ENCODE measurements at places on chromosomes 4 and X.

- DNase-seq, result no peak
Observed at GRCh38 chrX:84717343-84717742, 215.1 kb upstream of the HDX start.

DNA sequence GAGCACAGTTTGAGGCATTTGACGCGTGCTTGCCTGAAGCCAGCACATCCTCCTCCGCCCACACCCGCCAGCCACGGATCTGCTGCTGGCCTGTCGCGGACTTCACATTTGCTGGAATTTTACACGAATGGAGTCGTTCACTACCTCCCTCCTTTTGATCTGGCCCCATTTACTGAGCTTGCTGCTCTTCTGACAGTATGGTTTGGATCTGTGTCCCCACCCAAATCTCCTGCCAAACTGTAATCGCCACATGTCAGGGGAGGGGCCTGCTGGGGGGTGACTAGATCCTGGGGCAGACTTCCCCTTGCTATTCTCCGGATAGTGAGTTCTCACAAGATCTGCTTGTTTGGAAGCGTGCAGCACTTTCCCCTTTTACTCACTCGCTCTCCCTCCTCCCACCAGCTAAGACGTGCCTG lies 19.9 kb upstream of the CPLX1 start:
- no peak for DNase-seq

DNA sequence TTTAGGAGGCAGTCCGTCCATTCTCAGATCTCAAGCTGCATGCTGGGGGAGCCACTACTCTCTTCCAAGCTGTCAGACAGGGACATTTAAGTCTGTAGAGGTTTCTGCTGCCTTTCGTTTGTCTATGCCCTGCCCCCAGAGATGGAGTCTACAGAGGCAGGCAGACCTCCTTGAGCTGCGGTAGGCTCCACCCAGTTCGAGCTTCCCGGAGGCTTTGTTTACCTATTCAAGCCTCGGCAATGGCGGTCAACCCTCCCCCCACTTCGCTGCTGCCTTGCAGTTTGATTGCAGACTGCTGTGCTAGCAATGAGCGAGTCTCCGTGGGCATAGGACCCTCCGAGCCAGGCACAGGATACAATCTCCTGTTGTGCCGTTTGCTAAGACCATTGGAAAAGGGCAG lies 10.7 kb upstream of the ADH5 start:
- no peak for DNase-seq

DNA sequence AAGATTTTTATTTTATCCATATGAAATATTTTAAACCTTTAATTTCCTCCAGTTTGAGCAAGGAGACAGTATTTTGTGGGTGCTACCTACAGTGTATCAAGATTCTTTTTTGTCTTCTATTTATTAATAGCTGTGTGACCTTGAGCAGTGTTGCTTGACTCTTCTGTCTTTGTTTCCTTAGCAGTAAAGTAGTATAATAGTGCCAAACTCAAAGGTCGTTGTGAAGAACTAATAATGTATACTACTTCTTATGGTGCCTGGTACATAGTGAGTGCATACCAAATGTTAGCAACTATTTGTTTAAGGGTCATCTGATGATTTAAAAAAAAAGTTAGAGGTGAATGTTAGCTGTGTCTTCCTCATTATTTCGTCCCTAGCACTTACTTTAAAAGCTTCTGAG lies 30.5 kb downstream of the SMARCAD1 start:
- DNase-seq, result no peak

DNA sequence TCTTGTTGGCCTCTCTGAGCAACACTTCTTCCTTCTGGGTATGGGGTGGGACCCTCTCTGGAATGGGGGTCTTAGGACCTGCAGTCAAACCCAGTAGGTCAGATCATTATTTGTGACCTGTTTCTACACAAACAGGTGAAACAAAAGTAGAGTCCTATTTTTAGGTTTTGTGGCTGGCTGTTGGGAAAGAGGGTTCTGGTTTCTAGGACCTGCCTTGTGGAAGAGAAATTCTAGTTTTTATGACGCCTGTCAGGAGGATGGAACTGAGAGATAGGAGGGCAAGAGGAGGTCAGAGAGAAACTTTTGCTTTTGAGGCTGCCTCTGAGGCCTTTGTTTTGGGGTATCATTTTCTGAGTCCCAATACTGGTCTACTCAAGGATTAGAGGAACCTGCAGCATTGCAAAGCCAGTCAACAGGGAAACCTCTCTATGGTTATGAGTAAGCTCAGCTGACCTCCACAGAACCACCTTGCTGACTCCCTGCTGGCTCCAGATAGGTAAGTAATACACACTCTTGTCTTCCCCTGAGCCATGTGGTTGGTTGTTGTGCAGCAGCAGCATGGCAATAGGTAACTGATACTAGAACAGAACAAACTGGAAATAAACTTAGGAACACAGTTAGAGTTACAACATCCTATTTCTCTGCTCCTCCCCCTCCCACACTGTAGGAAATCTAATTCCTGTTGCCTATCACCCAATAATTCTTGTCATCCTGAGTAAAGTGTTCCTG lies 114.7 kb upstream of the VCX3B start:
- no peak for DNase-seq

DNA sequence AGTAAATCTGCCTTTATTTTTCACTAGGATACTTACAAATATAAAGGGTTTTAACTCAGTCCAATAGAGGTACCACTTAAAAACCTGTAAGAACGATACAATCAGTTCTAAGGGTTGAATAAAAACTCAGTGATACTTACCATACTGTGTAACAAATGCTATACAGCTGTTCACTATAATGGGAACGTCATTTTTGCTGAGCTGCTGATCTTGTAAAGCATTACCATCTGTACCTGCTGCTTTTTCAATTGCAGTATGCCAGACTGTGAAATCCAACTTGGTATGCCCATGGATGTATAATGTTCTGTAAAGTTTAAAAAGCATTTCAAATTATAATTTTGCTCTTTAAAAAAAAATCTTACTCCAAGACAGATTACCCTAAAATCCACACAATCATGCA lies 111.2 kb downstream of the ARAP2 start:
- DNase-seq, result no peak

DNA sequence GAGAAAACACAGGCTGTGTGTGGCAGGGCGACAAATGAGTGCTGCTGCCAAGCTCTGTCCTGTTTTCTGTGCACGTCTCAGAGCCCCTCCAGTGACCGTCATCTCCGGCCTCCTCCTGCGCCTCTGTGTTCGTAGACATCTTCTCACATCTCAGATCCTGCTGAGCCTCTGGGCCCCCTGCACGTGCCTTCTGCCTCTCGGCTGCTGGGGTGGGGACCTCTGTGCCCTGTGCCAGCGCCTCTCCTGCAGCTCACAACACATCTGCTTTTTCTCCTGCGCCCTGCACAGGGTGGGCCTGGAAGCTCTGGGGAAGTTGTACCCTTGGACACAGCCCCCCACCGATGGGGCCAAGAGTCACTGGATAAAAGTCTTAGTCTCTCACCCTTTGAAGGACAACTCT lies 2.4 kb upstream of the CTAG2 start:
- DNase-seq, result no peak

DNA sequence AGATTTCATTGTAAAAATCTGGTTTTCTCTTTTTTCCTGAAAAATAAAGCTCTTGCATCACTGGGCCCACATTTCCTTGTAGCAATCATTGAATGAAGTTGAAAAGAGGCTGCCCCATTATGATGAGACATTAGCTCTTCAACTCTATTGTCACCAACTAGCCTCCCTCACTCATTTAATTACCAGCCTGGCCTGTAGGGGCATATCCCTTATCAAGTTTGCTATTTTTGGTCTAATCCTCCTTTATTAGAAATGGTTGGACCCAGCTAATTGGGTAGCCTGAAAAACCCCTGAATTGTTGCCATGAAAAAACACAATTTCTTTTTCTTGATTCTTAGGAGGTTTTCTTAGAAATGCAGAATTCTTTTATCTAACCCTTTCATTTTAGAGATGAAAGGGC lies 164.6 kb upstream of the CASK start:
- no peak for DNase-seq

DNA sequence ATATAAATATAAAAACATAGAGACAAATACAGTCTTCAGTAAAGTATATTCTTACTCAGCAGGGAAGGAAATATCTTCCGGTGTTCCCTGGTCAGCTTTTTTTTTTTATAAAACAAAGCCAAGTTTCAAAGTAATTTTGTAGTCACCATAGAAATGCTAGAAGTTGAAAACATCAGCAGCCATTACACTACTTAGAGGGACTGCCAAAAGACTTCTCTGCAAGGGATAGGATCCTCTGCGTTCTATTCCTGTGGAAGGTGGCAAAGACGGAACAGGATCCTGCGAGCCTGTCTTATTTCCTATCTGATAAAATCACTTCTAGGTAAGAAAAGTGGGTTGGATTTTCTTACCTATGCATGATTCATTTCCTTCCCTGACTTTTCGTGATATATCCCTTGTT lies 19.4 kb downstream of the CLDN22 start:
- peak; percentile 24 for DNase-seq

DNA sequence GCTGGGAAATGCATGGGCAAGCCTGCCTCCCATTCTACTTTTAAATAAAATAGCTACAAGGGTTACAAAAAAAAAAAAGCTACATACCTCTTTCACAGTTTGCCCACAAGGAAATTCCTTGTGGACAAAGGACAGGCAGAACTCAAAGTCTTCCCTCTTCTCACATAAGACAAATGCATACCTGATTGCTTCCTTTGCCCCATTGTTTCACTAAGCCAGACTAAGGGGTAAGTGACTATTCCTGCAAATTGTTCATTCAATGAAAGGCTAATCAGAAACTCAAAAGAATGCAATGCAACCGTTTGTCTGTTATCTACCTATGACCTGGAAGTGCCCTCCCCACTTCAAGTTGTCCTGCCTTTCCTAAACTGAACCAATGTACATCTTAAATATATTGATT lies 780.6 kb downstream of the FAM133A start:
- no peak for DNase-seq

- no peak for DNase-seq
Observed at GRCh38 chr4:101101072-101101471, 246.3 kb downstream of the PPP3CA start.

DNA sequence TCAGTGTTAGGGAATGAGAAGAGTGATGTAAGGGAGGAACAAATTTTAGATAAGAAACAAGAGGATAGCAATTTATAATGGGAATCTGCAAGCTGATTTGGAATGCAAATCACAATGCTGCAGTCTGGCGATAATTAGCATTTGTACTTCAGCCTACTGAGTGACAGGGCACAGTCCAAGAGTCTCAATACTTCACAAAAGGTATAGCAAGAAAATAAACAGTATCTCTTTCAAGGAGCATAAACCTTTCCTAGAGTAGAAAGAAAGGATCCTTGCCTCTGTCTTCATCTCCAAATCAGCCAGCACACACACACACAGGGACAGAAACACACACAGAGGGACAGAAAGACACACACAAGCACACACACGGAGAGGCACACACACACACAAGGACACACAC lies 1.1 kb upstream of the GPM6A start:
- DNase-seq, result no peak

DNA sequence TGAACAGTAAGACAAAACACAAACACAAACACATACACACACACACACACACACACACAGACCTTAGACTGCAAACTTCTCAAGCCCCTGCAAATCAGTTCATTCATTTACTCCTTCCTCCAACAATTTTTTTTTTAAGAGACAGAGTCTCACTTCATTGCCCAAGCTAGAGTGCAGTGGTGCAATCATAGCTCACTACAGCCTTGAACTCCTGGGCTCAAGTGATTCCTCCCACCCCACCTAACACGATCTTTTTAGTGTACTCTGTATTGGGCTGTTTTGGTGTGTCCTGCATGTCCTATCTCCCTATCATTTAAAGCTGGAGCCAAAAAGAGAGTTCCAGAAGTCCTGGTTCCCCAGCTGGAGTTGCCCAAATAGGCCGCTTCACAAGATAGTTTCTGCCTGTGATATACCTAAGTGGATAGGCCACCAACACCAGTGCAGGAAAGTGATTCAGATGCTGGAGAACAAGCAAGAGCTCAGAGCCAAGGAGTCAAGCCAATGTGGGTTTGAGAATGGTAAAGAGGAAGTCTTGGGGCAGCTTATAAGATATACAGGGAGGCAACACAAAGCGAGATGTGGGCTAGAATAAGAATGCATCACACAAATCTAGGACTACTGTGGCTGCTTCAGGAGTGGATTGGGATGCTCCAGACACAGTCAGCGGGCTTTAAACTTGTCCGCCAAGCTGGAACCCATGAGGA lies 85.4 kb upstream of the RAPGEF2 start:
- no peak for DNase-seq

DNA sequence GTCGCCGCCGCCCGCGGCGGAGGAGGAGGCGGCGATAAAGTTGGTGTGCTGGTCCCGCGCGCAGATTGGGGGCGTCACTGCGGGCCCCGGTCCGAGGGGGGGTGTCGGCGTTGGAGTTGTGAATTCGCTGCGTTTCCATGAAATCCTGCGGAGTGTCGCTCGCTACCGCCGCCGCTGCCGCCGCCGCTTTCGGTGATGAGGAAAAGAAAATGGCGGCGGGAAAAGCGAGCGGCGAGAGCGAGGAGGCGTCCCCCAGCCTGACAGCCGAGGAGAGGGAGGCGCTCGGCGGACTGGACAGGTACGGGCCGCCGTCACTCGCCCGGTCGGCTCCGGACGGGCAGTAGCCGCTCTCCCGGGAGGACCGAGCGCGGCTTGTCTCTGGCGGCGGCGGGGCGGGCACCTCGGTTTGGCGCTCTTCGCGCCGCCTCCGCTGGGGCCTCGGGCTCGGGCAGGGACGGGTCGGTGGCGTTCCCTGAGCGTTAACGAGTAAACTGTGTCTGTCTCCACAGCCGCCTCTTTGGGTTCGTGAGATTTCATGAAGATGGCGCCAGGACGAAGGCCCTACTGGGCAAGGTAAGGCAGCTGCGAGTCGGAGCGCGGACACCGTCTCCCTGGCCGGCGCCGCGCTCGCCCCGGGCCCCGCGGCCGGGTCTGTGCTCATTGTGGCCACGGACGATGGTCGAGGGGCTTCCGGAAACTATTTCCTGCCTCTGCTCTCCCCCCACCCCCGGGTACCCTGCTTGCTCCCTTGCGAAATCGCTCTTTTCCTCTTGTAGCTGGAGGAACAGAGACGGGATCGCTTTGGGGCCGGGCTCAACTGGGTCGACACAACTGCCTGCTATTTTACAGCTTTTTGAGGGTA lies 658 bp downstream of the KDM6A start:
- peak; percentile 65 for DNase-seq

- DNase-seq, result no peak
Observed at GRCh38 chr4:124854968-124855367, 142.4 kb upstream of the ANKRD50 start.

DNA sequence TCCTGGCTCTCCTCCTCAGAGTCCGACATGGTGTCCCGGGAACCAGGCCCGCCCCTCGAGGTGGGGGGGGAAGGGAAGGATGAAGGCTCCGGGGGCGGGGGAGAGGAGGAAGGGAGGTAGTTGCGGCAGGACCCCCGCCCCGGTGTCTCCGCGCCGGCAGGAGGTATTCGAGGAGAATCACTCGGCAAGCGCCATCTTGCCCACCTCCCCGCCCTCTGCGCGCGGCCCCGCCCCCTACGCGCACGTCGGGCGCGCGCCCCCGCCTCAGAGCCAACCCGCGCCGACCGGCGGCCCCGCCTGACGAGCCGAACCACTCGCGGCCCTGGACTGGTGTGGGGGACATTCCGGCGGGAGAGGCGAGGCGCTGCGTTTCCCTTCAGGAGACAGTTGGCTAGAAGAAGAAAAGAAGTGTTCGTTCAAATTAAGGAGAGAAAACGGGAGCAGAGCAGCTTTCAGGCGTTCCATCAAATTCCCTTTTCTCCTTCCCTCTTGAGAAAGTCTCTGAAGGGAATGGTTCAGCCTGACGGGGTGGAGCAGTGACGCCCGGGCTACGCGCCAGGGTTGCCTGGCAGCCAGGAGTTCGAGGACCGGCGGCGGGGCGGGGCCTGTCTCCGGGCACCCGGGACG lies at the start of gene RAB28:
TSS of gene RAB28 (minus strand) at position 219 of the 627 bp plus-strand sequence.
- DNase-seq, result peak; percentile 98

- no peak for DNase-seq
Observed at GRCh38 chrX:103187953-103188475, 26.9 kb upstream of the BEX4 start.

- no peak for DNase-seq
Observed at GRCh38 chr4:121077496-121077895, 5.2 kb upstream of the NDNF start.

All from muscle of arm (tissue), 14 donors.